ENCODE measurements at places on chromosomes 1 and 21.
A peak's percentile ranks its signal among the peaks of the same experiment; 100 is the strongest.

- no peak for DNase-seq
Observed at GRCh38 chr1:114262337-114262736, 108.7 kb upstream of the SYT6 start.

DNA sequence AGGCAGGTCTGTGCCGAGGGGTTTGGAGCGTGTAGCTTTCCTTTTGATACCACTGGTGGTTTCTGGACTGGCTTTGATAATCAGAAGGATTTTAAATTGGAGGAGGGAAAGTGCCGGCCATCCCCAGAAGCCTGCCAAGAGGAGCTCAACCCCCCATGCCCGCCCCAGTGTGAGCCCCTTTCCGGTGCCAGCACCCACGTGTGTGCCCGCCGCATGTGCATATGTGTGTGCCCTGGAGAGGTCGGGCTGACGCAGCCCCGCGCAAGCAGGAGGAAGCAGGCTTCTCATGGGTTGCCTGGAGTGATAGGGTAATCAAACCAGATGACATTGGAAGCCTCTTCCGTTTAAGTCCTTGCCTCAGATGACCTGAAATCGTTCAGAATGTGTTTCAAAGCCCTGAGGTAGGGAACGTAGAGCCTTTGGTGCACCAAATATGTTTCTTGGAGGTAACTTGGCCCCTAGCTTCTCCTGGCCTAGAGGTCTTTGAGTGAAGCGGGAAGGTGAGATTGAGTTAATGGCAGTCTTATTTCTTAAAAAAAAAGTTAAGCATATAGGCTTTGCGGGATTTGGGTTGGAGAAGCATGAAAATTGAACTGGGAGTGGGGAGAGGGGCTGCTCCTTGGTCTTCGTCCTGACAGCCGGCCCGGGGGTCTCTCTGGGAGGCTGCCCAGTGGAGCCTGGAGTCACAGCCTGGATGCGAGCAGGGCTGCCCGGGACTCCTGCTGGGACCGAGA is 34.1 kb upstream of the ARHGEF16 start:
- DNase-seq: no peak

DNA sequence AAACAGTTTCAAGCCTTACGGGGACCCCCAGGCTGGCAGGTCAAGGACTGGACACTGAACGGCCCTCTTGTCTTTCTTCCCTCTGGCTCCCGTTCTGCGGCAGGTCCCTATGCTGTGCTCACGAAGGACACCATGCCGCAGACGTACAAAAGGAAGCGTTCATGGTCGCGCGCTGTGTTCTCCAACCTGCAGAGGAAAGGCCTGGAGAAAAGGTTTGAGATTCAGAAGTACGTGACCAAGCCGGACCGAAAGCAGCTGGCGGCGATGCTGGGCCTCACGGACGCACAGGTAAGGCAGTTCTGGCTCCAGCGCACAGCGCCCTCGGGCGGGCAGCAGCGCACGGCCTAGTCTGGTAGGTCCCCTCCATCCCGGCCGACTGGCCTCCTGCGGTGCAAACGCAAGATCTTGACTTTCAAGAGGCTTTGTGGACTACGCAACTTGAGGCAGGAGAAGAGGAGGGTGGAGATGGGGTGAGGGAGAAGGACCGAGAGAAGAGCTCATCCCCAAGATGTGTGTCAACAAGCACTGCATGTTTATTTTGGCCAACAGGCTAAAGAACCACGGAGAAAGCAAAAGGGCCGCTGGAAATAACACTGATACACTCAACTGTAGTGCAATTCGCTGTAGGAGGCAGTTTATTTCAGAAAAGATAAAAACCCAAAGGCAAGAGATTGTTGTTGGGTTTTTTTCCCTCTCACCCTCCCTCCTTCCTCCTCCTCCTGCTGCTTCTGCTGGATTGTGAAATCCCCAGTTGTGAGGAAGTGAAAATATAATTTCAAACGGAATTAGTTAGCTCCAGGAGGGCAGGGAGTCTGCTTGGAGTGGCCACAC is 3.0 kb downstream of the HLX start:
- peak; percentile 90 for DNase-seq

DNA sequence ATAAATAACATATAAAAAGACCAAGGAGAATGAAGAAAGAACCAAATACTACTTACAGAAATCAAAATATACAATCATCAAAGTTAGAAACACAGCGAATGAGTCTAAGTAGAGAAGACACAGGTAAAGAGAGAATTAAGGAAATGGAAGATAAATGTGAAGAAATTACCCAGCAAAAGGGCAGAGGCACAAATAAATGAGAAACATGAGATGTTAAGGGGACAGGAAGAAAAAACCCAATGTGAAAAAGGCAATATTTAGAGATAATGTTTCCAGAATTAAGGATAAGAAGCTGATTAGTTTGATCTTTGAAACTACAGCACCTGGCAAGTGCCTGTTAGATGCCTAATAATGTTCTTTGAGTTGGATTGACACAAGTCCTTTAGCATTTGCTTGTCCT is 40.9 kb downstream of the CCN1 start:
- no peak for DNase-seq

GRCh38 chr1:244585867-244586266 is 67.1 kb upstream of the DESI2 start:
- no peak for DNase-seq

- DNase-seq: no peak
Observed at GRCh38 chr1:238152119-238152518, 261.4 kb upstream of the ZP4 start.

- no peak for DNase-seq
Observed at GRCh38 chr1:8281843-8282509, 35.9 kb upstream of the SLC45A1 start.

DNA sequence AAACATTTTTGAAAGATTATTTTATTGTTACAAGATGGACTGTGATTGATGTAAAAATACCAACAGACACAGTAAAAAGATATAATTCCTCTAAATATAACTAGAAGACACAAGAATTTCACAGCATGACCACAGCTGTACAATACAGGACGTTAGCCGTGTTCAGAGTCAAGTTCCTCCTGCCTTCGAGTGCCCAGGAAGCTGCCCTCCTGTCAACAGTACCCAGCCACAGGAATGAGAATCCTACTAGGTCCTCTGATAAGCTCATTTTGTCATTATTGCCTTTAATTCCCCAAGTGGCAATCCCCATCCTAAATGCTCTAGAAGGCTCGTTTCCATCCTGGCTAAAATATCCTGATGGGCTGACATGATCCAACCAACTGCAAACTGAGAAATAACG is 16.4 kb upstream of the CAPN2 start:
- DNase-seq: no peak

GRCh38 chr1:9352377-9353134 is 59.9 kb downstream of the SPSB1 start:
- DNase-seq: no peak

GRCh38 chr21:38505654-38506523 is 7.6 kb upstream of the ERG start:
- no peak for DNase-seq
